Eye (tissue), 1 donor: ENCODE measurements at places on chromosomes 12 and 14.
A peak's percentile ranks its signal among the peaks of the same experiment; 100 is the strongest.

DNA sequence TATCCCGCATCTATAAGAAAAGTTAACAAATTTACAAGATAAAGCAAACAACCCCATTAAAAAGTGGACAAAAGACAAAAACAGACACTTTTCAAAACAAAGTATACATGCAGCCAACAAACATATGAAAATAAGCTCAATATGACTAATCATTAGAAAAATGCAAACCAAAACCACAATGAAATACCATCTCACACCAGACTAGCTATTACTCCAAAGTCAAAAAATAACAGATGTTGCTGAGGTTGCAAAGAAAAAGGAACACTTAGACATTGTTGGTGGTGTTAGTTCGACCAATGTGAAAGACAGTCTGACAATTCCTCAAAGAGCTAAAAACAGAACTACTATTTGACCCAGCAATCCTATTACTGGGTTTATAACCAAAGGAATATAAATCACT is 968.6 kb upstream of the USP15 start:
- no peak for DNase-seq

GRCh38 chr14:101001311-101002069 is 98.0 kb upstream of the RTL1 start:
- DNase-seq: no peak

GRCh38 chr12:75116646-75117198 is 92.9 kb downstream of the KCNC2 start:
- peak; percentile 65 for DNase-seq

DNA sequence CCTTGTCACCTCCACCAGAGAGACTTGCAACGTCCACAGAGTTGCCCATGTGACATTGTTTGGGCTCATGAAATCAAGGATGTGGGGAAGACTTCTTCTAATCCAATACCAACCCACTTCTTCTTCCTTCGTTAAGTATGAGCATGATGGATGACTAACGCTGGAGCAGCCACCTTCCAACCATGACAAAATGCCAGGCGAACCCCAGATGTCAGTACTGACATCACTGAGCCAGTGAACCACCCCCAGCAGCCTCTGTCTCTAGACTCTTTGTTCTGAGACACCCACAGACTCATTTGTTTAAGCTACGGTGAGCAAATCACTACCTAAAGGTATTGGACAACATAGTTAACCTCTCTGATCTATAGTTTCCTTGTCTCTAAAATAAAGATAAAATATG is 123.7 kb downstream of the GRIN2B start:
- DNase-seq: no peak

DNA sequence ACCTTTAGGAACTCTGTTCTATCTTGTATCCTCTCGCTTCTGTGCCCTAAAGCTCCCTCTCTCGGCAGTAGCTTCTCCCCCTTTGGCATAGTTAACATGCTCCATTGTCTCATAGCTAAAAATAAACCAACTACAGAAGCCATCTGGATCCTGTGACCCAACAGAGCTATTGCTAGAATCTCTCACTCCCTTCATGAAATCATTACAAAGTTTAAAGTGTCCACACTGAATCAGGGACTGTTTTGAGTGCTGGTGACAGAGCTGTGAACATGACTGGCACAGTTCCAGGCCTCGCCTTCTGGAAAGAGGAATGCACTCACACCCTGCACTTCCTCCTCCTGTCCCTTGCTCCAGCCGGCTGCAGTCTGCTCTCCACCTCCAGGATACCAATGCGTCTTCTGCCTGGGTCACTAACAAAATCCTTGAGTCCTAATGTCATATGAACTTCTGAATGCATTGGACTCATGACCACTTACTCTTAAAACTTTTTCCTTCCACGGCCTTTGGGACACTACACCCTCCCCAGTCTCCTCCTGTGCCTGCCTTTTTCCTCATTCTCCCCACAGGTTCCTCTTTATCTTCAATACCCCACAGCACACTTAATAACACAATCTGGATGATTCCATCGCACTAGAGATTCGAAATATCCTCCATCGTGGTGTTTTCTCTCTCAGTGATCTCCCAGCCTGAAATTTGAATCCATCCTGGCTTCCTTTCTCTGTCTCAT is 13.2 kb downstream of the PLBD1 start:
- DNase-seq: peak; percentile 44

DNA sequence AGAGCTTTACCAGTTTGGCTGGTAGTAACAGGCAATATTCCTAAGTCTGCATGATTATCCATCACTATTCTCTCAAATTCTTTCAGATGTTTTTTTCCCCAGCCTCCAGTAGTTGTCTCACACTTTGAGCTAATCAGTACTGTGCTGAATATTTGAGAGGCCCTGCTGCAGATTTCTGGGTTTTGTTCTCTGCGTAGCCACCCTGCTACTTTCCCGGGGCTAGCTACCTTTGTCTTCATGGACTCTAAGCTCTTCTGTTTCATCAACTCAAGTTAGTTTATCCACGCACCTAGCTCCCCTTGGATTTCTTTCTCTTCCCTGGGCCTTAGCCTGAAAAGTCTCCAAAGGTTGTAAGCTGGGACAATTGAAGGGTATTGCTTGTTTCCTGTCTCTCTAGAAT is 73.0 kb downstream of the FUT8 start:
- no peak for DNase-seq

GRCh38 chr12:130157998-130158753 is 4.1 kb upstream of the FZD10 start:
- peak; percentile 42 for DNase-seq

DNA sequence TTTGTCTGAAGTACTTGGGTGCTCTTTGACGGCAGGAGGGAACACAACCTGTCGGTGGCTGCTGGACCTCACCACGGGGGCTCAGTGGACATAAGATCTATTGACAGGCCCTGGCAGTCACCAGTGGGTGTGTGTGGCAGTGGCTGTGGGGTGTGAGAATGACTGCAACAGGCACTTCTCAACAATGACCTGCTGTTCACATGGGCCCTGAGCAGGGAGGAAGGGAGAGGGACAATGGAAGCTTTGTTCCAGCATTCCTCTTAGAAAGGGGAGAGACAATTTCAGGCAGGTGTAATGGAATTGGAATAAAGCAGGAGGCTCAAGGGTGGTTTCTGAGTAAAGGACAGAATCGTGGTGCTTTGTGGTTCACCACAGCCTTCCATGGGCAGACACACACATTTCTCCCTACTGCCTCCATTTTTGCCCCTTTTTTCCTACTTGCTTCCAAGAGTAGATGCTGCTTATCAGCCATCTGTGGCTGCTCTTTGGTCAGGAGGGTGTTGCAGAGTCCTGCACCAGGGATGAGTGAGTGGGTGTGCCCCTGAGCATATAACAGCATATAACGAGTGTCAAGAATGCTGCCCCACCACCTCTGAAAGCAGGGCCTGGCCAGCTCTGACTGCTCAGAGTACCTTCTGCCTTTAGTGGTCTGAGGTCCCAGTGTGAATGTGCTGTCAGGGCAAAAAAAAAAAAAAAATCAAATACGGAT is 267.7 kb downstream of the RASSF9 start:
- DNase-seq: no peak
